ENCODE measurements at places on chromosomes 5 and 9.

- no peak for DNase-seq
These were observed 265.8 kb upstream of the GRIA1 start for GRCh38 chr5:153224651-153225050.

DNA sequence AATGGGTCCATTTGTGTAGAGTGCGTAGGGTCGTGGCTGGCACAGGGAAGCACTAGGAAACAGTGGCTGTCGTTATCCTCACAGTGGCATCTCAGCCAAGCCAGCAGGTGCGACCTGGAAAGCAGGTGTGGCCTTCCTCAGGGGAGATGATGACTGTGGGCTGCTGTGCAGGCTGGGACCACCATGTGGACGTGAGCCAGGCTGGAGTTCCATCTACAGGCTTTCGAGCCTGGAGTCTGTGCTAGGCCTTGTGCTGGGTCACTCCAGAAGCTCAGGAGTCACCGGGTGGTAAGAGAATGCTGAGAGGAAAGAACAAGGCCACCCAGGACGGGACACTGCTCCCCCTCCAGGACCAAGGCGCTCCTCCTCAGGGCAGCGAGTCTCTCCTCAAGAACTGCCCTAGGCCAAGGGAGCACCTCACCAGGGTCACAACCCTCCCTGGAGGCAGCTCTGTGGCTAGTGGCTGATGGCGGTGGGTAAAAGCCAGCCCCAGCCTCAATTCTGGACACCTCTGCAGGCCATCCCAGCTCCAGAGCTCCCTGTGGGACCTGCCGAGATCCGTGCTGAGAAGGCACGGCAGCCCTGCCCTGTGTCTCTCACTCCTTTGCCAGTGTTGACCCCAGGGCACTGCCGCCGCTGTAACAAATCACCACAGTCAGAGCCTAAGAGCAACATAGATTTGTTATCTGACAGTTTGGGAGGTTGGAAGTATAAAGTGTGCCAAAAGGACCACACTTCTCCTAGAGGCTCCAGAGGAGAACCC is 36.0 kb downstream of the WHRN start:
- DNase-seq: no peak

DNA sequence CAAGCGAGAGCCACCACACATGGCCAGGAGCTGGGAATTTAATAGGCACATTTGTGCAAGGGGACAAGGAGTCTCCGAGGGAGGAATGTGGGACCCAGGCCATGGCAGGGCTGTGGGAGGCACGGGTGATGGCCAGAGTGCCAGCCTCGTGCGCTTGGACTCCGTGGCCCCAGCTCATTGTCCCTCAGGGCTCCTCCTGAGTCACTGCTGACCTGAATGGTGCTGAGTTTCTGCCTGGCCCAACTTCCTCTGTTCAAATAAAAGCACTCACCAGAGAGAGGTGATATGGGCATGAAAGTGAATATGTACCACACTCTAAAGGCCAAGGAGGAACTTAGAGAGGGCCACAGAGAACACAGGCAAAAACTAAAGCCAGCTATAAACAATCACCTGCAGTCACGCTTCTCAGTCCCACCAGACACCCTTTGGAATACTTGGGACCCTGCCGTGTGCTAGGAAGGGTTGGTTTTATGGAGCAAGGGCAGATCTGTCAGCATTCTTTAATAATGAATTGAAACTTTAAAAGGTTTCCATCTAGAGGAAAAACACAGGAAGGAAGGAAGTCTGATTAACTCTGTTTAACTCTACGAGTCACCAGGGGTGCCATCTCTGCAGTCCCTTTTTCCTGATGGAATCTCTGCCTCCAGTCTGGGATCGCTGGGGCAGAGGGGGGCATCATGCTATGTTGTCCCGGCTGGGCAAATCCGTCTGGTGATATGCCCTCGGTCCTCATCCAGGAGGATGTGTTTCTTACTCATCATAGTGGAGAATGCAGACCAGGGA is 25.1 kb upstream of the UBE2QL1 start:
- no peak for DNase-seq

GRCh38 chr5:169848792-169849191 is 131.5 kb downstream of the INSYN2B start:
- no peak for DNase-seq

DNA sequence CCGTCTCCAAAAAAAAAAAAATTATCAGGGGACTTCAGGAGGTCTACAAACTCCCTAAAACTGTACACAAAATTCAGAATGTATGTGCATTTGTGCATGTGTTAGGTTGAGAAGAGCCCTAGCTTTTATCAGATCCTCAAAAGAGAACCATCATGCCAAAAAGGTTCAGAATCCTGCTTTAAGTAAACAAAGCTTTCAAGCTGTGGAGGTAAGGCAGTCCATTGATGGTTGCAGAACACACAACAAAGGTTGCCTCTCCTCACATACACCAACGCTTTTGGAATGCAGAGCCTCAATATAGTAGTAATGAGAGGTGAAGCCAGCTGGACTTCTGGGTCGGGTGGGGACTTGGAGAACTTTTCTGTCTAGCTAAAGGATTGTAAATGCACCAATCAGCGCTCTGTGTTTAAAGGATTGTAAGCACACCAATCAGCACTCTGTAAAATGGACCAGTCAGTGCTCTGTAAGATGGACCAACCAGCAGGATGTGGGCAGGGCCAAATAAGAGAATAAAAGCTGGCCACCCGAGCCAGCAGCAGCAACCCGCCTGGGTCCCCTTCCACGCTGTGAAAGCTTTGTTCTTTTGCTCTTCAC is 57.9 kb upstream of the RNF38 start:
- DNase-seq: no peak

GRCh38 chr5:181045316-181045715 is 5.2 kb downstream of the BTNL9 start:
- DNase-seq: no peak

DNA sequence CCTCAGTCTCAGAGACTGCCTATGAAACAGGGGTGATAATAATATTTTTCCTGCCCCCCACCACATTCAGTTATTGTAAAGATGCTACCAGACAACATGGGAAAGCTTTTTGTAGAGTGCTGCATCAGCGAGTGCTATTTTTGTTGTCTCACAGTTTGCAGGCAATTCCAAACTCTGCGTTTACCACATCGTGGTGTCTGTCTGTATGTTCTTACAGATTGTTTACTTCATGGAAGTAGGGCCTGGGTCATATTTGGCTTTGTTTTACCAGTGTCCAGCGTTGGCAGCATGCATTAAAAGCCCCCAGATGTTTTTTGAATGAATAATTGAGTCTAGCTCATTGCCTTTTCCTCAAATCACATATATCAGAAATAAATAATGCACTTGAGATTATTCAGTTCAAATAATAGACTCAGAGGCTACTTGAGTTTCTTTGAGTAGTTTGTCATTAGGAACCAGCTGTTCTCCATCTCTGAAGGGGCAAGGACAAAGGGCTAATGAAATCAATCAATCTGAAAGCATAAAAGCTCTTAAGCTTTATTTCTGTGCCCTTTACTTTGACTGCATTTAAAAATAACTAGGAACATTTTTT is 243.7 kb downstream of the CWC27 start:
- DNase-seq: no peak

- no peak for DNase-seq
These were observed 99.7 kb upstream of the CCL21 start for GRCh38 chr9:34809504-34810186.

GRCh38 chr5:150300496-150301169 is 2.1 kb downstream of the ARSI start:
- no peak for DNase-seq

GRCh38 chr9:91720313-91720712 is 229.7 kb downstream of the ROR2 start:
- no peak for DNase-seq
